Right renal pelvis (tissue), 4 donors: ENCODE measurements at places on chromosomes 5 and 9. TPM values are rescaled to one million over a fixed set of nuclear protein-coding genes. Genes with fewer than 3 reads are reported as not detected.

Gene NTRK2
- polyA plus RNA-seq = 117 TPM

DNA sequence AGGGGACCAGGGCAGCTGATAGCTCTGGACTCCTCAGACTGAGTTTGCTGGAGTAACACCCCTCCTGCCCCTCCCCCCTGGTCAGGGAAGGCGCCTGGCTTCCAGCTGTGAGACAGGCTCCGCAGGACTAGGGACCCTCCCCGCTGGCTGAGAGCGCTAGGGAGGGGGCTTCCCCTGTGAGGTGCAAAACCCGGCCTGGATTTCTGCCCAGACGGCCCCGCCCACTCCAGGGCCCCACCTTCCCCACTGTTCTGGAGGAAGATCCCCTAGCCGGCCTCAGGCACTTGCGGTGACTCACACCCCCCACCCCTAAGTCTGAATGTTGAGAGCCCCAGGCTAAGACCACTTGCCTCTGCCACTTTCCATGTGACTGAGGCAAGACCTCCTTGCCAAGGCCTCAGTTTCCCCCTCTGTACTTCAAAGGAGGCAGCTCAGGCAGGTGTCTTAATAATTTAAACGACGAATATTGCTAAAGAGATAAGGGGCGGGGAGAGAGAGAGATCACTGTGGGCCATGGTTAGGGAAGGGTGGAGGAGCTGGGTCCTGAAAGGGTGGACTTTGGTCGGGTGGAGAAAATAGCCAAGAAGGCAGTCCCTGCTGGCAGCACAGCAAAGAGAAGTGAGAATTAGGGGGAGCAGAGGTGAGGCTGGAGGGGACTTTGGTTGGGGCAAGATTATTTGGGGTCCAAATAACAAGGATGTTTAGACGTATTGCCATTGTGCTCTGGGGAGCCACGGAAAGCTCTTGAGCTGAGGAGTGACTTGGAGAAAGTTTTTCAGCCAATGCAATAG, 1.0 kb upstream of the DAB2IP start:
- DNase-seq = peak; percentile 79

DNA sequence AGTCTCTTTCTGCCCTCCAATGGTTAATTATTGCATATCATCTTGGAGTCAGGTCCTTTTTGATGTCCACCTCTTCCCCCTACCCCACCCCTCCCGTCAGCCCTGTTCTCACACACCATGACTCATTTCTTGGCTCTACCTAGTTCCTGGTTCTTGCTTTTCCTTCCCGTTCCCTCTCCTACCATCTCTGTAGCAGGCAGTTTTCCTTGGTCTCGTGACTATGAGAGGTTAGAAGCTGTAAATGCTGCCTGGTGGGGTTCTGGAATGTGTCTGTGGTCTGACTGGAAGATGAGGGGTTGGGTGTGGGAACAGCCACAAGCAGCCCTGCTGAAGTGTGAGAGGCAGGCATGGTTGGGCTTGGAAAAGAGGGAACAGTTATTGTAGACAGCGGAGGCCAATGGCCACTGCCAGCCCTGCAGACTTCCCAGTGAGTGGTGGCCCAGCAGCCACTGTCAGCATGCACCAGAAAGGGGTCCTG, 18.2 kb downstream of the SLC22A5 start:
- no peak for DNase-seq

- DNase-seq = no peak
These were observed 48.3 kb upstream of the SPATA31E1 start for GRCh38 chr9:87834357-87834756.

- DNase-seq = no peak
These were observed 17.3 kb upstream of the TGFBI start for GRCh38 chr5:136011414-136012001.

DNA sequence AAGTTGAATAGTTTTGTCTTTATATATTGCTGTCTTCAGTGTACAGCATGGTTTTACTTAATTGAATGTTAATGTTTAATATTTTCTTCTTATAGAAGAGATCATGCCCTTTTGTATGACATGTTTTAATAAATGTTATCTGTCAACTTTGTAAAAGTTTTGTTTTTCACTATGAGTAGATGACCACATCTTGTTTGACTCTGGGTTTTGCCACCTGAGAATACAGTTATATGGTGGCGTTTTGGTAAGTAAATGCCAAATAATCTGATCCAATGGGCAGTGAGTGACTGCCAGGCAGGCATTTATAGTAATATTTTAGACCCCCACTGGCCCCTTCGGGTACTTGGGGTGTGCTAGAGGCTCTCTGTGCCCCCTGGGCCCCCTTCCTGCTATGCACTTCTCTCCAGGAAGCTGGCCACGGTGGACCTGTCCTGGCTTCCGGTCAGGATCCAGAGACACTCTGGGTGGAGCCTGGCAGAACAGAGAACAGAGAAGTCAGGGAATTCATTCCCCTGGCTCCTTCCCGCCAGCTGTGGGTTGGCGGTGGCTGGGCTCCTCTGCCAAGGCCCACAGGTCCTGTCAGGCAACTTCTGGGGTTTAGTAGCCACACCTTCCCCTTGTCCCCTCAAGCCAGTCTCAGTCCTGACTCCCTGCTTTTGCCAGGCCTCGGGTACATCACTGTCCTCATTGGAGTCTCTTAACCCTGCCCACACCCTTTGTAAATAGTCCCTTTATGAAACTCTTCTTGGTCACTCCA, 22.2 kb upstream of the ZBTB34 start:
- DNase-seq = no peak

Gene FAM78A
- polyA plus RNA-seq = 3.0 TPM

DNA sequence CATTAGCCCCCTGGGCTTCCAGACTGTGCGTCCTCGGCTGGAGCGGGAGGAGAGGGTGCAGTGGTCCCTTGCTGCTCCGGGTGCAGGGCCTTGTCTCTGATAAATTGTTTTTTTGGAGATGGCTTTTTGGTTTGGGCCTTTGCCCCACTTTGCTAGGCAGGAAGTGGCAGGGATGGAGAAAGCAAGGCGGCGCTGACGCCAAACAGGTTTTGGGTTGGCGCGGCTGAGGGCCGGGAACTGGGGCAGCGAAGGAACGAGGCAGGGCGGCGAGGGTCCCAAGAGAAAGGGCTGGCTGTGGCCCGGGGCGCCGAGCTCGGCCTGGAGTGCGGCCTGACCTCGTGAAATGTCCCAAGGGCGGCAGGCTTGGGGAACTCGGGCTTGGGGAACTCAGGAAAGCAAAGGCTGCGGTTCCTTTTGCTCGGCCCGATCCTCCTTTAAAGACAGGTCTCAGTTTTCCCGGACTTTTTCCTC, 4.1 kb downstream of the LHX2 start:
- no peak for DNase-seq

GRCh38 chr9:132249123-132249522, 87.3 kb downstream of the NTNG2 start:
- DNase-seq = no peak

- no peak for DNase-seq
These were observed 10.0 kb upstream of the TNFAIP8 start for GRCh38 chr5:119345861-119346260.
